ENCODE measurements at places on chromosomes 7 and 10. TPM values are rescaled to one million over a fixed set of nuclear protein-coding genes. Genes with fewer than 3 reads are reported as not detected.

- DNase-seq = peak; percentile 74
These were observed 162.9 kb downstream of the ARL5B start for GRCh38 chr10:18822156-18822555.

DNA sequence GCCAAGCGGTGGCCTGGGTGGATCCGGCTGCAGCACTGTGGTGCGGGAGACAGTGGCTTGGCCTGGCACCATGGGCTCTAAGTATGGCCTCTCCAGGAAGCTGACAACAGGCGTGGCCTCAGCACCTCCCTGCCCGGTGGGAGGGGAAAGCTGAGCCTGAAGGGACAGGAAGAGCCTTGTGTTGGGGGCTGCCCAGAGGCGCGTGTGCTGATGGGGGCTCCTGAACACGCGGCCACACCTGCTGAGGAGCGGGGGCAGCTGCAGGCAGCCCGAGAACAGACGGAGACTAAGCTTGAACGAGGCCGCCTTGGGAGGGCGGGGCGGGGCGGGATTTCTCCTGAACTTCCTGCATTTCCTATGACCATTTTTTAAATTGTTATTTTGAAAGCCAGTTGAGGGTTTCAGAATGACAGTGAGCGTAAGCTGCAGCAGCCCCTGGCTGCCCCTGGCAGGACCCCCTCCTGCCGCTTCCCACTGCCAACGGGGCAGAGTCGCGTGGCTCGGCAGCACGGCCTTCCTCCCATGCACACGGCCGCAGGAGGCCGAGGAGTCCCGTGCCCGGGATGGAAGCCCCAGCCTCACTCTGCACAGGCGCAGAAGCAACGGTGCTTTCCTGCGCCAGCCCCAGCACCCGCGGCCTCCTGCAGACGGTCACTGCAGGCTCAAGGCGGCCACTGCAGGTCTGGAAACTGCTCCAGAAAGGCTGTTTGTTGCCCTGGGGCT lies 43.2 kb downstream of the DPYSL4 start:
- DNase-seq = no peak

GRCh38 chr10:4809156-4809555 lies 16.9 kb upstream of the AKR1E2 start:
- no peak for DNase-seq

- no peak for DNase-seq
These were observed 42.8 kb upstream of the RNF216 start for GRCh38 chr7:5824297-5824610.

DNA sequence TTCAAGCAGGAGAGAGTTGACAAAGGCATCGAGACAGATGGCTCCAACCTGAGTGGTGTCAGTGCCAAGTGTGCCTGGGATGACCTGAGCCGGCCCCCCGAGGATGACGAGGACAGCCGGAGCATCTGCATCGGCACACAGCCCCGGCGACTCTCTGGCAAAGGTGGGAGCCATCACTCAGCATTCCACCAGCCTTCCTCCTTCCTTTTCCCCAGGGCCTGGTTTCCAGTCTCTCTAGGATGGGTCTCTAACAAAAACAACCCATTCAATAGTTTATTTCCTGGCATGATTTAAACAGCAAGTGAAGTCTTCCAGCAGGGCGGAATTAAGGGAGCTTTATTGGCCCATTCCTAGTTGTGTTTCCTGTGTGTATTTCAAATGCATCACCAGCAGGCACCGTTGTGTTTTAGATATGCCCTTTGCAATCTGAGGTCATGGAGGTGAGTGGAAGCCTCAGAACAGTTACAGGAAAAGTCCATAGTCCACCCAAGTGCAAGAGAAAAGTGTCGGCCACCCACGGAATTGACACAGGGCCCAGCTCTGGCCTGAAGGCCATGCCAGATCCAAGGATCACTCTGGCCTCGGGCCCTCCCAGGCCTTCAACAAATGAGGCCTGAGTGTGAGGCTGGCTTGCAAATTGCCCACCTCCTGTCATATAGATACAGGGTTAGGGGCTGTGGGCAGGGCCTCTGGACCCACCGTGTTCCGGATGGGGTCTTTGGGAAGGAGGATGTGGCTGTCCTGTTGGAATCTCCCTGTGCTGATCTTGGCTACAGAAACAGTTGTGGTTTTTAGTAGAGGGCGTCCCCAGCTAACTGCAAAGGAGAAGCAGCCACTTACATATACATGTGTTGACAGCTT lies 46.9 kb upstream of the TRIM8 start:
- DNase-seq = no peak

DNA sequence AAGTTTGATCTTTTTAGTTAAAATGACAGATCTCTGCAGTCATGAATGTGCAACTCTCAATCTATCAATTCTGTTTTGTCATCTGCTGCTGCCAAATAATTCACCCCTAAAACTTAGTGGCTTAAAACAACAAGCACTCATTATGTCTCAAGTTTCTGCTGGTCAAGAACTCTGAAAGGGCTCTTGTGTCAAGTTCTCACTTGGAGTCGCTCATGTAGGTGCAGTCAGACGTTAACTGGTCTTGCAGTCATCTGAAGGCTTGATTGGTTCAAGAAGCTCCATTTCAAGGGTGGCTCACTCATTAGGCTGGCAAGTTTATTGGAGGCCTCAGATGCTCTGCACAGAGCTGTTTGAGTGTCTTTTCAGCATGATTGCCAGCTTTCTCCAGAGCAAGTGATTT lies 28.5 kb upstream of the LRRC72 start:
- no peak for DNase-seq

DNA sequence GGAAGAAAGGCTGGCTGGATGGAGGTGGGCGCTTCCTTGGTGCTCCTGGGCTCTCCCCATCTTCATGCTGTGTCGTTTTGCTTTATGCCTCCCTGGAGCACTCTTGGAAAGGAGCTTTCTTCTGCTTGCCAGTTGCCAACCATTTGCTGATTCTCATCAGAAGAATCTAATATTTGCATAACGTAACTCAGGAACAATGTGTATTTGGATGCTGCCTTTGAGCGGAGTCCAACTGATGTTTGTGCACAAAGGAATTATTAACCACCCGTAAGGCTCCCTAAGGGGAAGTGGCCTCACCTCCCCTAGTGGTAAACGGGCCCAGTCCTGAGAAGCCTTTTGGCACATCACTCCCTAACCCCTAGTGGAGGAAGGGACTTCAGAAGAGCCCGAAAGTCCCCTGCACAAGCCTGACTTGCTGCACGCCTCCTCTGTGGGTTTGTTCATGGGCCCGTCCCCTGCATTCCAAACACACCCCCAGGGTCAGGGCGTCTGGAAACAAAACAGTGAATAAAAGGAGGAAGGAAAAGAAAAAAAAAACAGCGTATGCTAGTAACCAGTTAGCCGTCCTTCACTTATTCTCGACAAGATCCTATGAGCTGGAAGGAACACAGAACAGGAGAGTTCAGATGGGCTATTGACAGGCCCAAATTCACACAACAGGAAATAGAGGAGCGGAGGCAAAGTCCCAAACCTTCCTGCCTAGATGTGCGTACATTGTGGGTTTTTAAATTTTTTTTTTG lies 602.2 kb downstream of the LRMDA start:
- DNase-seq = peak; percentile 50

GRCh38 chr10:128875956-128876736 lies 590.9 kb upstream of the MGMT start:
- DNase-seq = no peak

- DNase-seq = no peak
These were observed 32.8 kb downstream of the SDK1 start for GRCh38 chr7:3333861-3334260.

- no peak for DNase-seq
These were observed 343.9 kb upstream of the SHH start for GRCh38 chr7:156155988-156156733.

- DNase-seq = no peak
These were observed 7.6 kb upstream of the KCP start for GRCh38 chr7:128918016-128918665.

DNA sequence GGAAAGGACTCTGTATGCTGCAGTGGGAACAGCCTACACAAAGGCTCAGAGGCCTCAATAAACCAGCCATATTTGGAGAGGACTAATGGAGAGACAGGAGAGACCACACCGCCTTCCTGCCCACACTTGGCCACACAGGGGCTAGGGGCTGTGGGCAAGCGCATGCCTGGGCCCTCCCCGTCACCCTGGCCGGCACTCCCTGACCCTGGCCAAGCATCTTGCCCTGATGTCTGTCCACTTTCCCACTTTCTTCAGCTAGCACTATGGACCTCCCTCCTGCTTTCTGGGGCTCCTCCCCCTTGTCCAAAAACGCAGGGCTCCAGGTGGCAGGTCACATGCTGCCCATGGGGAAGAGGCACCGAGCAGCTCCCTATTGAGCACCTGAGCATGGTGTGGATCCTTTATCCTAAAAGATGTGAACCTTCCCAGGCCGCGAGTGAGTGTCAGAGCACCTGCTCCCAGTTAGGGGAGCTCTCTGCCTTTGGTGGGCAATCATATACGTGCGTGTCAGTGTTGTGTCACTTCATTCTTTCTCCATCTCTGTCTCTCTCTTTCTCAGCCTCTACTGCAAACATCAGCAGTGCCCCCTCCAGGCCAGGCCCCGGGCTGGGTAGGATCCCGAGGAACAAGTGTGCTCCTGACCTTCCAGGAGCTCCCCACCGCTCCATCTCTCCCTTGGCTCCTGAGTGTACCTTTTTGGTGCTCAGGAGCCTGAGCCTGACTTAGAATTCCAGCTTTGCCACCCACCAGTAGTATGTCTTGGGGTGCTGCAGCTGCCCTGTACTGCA lies 74.0 kb downstream of the ZMIZ1 start:
- no peak for DNase-seq

The PUS7 gene
- total RNA-seq = 62.2 TPM

The BAZ1B gene
- 70.7 TPM for total RNA-seq

The PLAC9 gene
- total RNA-seq = 0.89 TPM

The CHAT gene
- total RNA-seq = not detected

The WNT8B gene
- total RNA-seq = 1.9 TPM

The CLCN1 gene
- total RNA-seq = 0.23 TPM

The GIMAP1 gene
- total RNA-seq = not detected

The GLCCI1 gene
- 15.5 TPM for total RNA-seq

The LOXL4 gene
- 0.23 TPM for total RNA-seq
